Breast epithelium (tissue), 4 donors: ENCODE measurements at places on chromosomes 1 and 21. TPM values are rescaled to one million over a fixed set of nuclear protein-coding genes. Genes with fewer than 3 reads are reported as not detected.

- peaks cover 3% of the 10 kb centered on the region for H3K27me3 ChIP-seq
- no peak overlapping the region for H3K4me3 ChIP-seq
- no peaks in the 10 kb centered on the region for H3K36me3 ChIP-seq
- no peak overlapping the region for H3K27ac ChIP-seq
Measured at GRCh38 chr1:24904731-24905354, 25.2 kb downstream of the RUNX3 start.

- H3K36me3 ChIP-seq: no peaks in the 10 kb centered on the region
- DNase-seq: no peak
- H3K27ac ChIP-seq: no peak overlapping the region
- H3K4me3 ChIP-seq: no peak overlapping the region
- no peaks in the 10 kb centered on the region for H3K4me1 ChIP-seq
- H3K27me3 ChIP-seq: no peaks in the 10 kb centered on the region
Measured at GRCh38 chr1:5623399-5623798, 368.8 kb downstream of the NPHP4 start.

The IQGAP3 gene
- 1.4 TPM for total RNA-seq

GRCh38 chr1:115676498-115677181 lies 34.9 kb downstream of the VANGL1 start:
- no peaks in the 10 kb centered on the region for H3K4me1 ChIP-seq
- DNase-seq: peak; percentile 49
- H3K4me3 ChIP-seq: no peak overlapping the region
- no peaks in the 10 kb centered on the region for H3K36me3 ChIP-seq
- no peaks in the 10 kb centered on the region for H3K27me3 ChIP-seq

The COA7 gene
- 9.8 TPM for total RNA-seq

The SHISAL2A gene
- total RNA-seq: 0.15 TPM

- H3K36me3 ChIP-seq: no peaks in the 10 kb centered on the region
- DNase-seq: no peak
- H3K4me1 ChIP-seq: no peaks in the 10 kb centered on the region
- no peaks in the 10 kb centered on the region for H3K27me3 ChIP-seq
Measured at GRCh38 chr1:106961646-106962045, 94.8 kb upstream of the PRMT6 start.

GRCh38 chr1:93593854-93594602 lies 87.6 kb downstream of the BCAR3 start:
- H3K36me3 ChIP-seq: no peaks in the 10 kb centered on the region
- DNase-seq: no peak
- H3K4me3 ChIP-seq: no peak overlapping the region
- no peaks in the 10 kb centered on the region for H3K27me3 ChIP-seq
